ENCODE measurements at places on chromosomes 1 and 21.

DNA sequence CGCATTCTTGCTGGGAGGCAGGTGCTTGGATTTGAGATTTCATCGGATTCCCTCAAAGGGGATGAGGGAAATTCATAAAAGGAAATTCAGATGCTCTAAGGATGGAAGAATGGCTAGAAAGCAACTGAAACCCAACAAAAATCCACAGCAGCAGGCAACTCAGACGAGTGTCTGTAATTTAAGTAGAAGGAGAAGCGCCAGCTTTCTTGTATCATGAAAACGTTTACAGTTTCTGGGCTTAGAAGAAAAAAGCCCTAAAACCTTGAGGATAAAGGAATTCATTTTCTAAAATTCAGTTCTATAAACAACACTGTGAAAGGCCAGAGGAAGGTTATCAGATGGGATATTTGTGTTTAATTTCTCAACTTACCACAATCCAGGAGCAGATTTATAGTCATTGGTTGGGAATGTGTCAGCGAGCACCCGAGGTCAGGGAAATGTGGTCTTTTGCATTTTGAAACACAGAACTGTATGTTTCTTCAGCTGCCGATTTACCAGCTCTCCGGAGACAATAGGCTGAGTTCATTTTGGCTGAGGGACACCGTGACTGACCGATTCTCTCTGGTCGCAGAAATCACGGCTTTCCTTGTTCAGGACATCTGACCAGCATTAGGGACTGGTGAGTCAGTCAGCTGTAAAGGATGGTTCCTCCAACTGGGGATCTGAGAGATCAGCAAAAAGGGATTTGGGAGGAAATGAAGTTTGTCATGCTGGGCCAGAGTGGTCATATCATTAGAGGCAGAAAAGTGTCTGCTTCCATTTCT, 111.6 kb upstream of the ERRFI1 start:
- peak; percentile 78 for DNase-seq

DNA sequence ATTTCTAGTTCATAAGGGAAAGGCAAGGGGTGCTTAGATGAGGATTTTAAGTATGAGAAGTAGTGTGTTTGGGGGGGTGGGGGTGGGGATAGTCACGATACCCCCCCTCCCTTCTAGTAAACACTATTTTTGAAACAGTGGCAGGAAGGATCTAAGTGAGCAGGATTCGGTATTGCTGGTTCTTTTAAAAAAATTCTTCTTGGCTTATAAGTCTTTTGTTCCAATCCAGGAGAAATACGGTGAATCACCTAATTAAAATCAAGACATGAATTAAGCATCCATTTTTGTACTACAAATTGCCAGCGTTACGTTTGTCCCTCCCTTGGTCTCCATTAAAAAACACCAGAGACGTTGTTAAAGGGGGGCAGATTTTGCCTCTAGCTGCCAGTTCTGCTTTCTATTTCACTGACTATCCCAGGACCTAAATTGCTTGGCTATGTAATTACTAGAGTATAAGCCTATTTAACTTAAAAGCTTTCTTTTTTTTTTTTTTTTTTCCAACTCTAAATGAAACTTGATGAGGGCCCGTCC, 911 bp downstream of the LMO4 start:
- DNase-seq, result no peak

- peak; percentile 27 for DNase-seq
These were observed 91.2 kb upstream of the KCTD3 start for GRCh38 chr1:215475796-215476481.

DNA sequence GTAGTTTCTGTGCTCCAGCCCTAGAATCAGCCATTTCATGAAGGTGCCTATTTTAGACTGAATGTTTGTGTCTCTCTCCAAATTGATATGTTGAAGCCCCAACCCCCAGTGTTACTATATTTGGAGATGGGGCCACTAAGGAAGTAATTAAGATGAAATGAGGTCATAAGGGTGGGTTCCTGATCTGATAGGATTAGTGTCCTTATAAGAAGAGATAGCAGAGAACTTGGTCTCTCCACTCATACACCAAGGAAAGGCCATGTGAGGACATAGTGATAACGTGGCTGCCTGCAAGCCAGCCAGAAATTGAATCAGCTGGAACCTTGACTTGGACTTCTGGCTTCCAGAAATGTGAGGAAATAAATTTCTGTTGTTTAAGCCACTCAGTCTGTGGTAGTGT, 12.3 kb downstream of the RAVER2 start:
- no peak for DNase-seq

GRCh38 chr1:110111081-110111480, 1.2 kb upstream of the UBL4B start:
- DNase-seq, result no peak

GRCh38 chr1:230332061-230332460, 94.1 kb downstream of the PGBD5 start:
- no peak for DNase-seq

DNA sequence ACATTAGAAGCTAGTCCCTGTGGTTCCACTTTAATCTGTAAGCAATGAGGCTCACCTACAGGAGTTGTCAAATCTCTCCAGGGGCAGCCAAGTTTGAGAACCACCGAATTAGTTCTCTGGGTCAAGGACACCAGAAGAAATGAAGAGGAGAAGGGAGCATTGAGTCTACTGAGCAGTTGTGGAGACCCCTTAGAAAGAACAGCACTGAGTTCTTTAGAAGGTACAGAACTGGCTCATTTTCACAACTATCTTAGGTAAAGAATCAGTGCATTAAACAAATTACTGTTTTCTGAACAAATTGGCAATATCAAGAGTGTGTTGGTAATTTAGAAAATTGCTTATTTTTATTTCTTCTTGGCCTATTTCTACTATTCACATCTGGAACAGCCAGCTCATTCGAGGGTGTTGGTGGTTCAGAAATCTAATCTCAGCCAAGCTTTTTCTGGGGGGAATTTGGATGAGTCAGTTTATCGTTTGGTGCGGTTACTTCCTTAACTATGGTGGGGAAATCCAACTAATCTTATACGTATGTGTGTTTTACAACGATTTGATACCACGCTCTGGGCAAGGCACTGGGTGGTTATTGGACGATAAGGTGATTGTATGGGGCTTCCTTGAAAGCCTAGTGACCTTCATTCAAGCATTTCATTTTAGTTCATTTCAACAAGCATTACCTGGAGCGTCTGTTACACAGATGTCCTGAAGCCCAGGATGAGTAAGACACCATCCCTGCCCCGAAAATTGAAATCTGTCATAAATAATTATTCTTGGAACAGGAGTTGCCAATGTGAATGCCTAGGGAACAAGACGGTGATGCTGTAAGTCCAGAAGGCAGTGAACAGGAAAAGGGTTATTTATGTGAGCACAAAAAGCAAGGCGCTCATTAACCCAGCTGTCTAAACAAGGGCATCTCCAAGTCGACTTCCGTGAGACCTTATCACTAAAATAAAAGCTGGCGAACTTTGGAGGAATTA, 52.0 kb upstream of the TMPRSS2 start:
- no peak for DNase-seq

DNA sequence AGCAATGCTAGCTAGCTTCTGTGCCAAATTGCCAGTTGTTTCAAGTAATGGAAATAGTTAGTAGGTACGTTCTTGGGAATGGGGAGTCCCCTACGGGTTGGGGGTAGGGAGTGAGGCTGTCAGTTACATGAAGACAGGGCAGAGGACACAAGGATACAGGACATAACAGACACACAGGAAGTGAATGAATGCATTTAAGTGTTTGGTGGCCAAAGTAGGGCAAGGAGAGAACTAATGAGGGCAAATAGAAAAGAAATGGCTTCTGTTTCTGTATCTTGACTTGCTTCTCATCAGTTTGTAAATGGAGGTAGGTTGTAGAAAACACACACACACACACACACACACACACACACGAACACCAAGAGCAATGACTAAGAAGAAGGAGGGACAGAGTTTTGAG, 142.2 kb downstream of the S1PR1 start:
- DNase-seq, result no peak

DNA sequence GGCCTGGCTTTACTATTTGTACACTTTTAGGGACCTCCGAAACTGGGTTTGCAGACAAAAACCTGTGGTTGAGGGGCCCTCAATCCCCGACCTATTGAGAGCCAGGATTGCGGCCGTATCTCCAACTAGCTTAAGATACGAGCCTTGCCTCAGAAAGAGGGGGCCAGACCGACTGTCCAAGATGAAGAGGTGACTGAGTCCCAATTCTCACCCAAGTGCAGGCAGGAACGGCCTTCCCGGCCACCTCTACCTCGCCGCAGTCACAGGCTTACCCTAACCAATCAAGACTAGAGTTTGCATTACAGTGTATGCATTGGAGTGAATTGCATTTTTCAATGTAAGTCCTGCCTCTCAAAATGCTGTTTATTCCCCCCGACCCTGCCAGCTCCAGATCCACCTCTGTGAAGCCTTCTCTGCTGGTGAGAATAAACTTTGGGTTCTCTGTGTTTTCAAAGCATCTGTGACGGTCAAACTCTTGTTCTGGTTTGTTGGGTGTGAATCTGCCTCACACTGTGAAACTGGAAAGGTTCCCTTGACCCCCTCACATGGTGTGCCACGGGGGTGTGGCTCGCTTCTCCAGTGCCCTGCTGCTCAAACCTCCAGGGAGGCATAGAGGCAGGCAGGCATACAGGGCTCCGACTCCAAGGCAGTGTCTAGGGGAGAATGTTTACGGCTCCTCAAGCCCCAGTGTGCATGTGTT, 62.2 kb upstream of the WLS start:
- DNase-seq, result no peak

GRCh38 chr1:159977364-159978106, 23.5 kb upstream of the SLAMF9 start:
- no peak for DNase-seq

- DNase-seq, result no peak
These were observed 37.6 kb downstream of the ELF3 start for GRCh38 chr1:202047977-202048376.

- DNase-seq, result peak; percentile 63
These were observed 6.7 kb upstream of the PTPN14 start for GRCh38 chr1:214557952-214558735.

DNA sequence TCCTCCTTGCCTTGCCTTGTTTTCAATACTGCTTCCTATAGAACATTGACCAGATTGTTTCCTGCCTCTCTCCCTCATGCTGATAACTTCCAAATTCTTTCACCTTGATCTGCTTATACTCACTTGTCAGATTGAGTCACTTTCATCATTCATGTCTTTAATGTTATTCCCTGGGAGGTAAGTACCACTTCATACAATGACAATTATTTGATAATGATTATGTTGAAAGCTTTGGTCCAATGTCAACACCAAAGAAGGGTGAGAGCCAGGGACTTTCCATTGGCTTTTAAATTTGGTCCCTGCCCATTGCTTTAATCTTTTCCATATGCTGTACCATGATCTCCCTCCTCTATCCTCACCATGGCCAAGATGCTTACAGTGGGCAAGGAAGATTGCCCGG, 137.4 kb downstream of the SYT2 start:
- DNase-seq, result no peak

DNA sequence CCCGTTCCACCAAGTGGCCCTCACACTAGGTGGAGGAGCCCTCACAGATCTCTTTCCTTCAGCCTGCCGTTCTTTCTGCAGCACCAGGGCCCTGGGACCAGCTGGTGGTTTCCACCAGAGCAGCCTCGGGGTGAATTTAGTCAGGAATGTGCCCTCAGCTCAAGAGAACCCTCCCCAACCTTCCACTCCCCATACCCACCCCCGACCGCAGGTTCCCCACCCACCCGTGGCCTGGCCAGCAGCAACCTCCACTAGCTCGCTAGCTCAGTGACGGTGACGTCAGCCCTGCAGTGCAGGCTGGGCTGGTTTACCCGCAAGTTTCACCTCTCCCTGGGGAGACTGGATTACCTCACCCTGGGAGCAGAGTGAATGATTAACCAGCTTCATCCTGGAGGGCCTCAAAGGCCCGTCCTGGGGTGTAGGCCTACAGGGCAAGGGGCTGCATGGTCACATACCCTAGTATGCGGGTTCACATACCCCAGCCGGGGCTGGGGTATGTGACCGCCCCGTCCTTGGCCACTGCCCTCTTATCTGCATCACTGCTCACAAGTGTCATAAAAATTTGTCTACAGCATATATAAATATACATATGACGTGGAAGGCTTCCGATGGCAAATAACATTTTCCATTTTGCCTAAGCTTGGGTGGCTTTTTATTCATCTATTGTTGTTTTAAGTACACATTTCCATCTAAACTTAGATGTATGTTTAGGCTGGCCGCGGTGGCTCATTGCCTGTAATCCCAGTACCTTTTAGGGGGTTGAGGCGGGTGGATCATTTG, 24.5 kb downstream of the ELF3 start:
- DNase-seq, result peak; percentile 57

- no peak for DNase-seq
These were observed 12.7 kb upstream of the S100A11 start for GRCh38 chr1:152049291-152050083.

DNA sequence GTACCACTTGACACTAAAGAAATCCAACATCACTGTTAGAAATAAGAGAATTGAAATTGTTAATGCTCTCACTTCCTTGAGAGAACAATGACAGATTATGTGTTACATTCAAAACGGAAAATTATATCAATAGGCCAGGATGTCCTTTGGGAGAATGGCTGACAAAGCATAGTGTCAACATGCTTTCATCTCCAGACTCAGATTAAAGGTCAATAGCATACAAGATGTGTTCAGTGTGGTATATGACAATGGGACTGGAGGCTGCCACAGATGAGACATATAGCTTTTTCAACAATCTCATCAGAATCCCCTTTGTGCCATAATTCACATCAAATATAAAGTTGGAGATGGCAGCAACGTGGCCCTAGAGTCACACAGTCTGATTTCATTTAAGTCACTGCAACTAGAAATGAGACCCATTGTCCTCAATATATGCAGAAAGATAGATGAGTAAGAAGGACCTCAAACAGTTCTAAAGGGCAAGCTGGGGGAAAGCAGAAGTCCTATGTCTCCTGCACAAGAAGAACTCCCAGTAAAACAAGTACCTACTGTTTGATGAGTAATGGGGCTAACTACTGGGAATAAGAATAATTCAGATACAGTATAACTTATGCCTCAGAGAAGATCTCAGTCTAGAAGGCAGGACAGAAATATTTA, 327.9 kb downstream of the TTLL7 start:
- DNase-seq, result no peak

DNA sequence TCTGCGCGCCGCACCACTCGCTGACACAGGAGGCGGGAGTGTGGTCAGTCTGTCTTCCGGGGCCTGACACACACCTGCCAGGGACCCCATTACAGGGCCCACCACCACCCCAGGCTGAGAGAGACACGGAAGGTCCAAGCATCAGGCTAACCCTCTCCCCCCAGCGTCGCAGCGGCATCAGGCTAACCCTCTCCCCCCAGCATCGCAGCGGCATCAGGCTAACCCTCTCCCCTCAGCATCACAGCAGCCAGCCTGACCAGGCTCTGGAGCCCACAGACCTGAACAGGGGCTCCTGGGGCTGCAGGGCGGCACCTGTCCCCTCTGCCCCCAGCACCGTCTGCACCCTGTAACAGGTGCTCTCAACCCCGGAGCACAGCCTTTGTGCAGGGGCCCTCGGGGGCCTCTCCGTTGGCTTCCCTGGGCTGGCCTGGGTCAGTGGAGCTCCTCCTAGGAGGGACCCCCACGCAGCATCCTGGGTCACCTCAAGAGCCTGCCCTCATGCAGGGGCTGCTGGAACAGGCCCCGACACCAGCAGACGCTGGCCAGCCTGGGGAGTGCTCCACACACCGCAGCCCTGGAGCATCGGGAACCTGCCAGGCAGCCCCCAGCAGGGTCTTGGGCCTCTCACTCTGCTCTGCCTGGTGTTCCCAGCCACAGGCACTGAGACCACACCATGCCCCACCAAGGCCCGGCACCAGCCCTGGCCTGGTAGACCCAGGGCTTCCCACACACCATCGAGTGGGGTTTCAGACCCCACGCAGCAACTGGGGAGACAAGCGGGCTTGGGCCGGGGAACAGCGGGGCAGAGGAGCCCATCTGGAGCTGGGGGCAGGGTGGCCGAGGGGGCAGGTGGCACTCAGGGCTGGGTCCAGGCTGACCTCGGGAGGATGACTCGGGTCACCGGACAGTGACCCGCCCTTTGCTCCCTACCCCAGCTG, 67.0 kb downstream of the MEGF6 start:
- DNase-seq, result no peak
